ENCODE measurements at places on chromosomes 11 and 22. TPM values are rescaled to one million over a fixed set of nuclear protein-coding genes. Genes with fewer than 3 reads are reported as not detected.
A peak's percentile ranks its signal among the peaks of the same experiment; 100 is the strongest.

The GTSE1 gene
- polyA plus RNA-seq = 8.6 TPM

DNA sequence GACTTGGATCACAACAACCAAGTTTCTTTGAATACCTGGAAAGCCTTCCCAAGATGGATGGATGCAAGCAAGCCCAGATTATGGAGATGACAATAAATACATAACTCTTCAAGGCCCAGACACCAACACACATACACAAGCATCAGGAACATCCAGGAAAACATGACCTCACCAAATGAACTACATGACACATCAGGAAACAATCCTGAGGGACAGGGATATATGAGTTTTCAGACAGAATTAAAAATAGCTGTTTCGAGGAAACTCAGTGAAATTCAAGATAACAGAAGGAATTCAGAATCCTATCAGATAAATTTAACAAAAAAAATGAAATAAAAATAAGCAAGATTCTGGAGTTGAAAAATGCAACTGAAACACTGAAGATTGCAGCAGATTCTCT lies 659.4 kb downstream of the METTL15 start:
- peak; percentile 32 for DNase-seq

- peak; percentile 78 for DNase-seq
Observed at GRCh38 chr22:35559354-35560005, 18.8 kb downstream of the RASD2 start.

DNA sequence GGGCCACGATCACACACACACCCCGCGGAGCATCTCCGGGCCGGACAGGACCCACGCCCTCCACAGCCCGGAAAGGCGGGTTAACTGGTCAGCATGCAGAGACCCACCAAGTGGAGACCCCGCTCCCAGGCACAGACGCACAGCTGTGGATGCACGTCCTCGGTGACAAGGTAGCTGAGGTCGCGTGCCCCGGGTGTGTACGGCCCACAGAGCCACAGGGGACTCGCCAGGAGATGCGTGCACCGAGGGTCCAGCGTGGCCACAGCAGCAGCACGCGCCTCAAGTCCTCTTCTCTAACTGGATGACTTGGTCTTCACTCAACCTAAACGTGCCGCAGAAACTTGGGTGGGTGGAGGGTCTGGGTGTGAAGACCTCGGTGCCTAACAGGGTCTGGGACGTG lies 5.5 kb downstream of the H19 start:
- no peak for DNase-seq

GRCh38 chr11:76783896-76784813 lies 999 bp downstream of the TSKU start:
- DNase-seq = peak; percentile 95

DNA sequence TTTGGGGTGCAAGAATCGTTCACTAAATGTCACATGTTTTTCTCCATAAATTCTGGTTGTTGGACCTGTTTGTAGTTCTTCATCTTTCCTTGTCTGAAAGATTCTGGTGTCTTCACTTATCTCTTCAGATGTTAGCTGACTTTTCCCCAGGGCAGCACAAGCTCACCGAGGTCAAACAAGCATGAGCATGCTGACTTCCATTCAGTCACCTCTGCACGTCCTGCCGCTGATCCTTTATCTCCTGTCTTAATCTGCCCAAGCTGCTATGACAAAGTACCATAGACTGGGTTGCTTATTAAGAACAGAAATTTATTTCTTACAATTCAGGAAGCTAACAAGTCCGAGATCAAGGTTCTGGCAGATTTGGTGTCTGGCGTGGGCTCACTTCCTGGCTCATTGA lies 800.6 kb downstream of the NTM start:
- DNase-seq = no peak

The THY1 gene
- polyA plus RNA-seq = 1,640 TPM

The GNG3 gene
- 0.29 TPM for polyA plus RNA-seq

GRCh38 chr22:24986816-24987215 lies 34.3 kb downstream of the KIAA1671 start:
- DNase-seq = no peak

DNA sequence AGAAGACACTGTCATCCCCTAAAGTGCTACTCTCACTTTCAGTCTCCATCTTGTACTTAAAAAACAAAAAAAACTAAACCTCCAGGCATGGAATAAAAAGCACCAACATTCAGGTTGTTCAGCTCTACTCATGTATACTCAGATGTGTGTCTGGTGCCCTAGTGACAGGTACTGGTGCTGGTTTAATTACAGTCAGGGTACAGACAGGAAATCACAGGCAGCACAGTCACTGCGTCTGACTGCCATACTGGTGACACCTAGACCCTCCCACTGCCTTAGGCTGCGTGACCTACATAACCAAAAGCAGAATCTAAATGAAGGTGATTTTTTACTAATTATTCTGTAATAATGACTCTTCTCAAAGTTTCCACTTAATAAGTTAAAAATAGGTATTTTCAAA lies at the start of gene ARHGAP32:
TSS of gene ARHGAP32 (minus strand) at position 176 of the 400 bp plus-strand sequence. CDS start at position 49, 127 bp downstream.
- DNase-seq = no peak

Measured in GM23248 (cell line).